ENCODE measurements at places on chromosomes 5 and 9. TPM values are rescaled to one million over a fixed set of nuclear protein-coding genes. Genes with fewer than 3 reads are reported as not detected.

- no peak for DNase-seq
Measured at GRCh38 chr9:35102465-35102768, 514 bp downstream of the STOML2 start.

DNA sequence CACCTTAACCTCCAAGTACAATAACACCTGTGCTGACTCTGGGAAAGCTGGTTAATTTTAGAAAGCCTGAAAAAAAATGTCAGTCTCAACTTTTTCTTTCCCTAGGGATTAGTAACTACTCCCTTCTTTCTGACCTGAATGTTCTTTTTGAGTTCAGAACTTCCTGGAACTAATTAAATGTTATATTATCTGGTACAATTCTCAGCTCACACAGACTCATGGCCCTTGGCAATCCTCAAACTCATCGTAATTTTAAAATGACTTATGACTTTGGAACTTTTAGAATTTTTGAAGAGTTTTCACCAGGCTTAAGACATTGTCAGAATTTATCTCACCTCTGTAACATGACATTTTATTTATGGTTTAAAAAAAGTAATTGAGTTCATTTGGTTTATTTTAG, 315.0 kb downstream of the FER start:
- DNase-seq = no peak

DNA sequence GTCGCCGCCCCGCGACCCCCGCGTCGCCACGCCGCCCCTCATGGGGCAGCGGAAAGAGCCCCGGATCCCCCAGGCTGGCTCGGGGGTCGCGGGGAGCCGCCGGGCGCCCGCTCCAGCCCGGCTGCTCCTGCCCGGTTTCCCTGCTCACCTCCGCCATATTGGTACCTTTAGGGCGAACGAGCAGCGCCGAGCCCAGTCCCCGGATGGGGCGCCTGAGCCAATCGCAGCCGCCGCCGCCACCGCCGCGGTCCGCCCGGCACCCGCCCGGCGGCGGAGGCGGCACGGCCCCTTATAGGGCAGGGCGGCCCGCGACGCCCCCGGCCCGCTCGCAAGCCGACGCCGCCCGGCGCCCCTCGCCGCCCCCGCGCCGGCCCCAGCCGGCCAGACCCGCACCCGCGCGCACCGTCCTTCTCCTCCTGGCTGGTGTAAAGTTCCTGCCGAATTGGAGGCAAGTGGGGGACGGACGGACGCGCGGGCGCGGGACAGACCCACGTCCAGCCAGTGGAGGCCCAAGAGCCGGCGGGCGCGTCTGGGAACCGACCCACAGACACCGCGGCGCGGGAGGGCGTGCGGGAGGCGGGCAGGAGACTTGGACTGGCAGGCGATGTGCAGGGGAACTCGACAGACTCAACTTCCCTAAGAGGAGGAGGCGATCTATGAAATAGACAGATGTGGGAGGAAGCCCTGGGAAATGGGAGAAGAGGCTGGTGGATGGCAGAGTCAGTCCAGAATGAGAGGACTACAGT, at the start of gene MIER3:
MIER3 (minus strand) TSS at position 178 of the 746 bp plus-strand sequence; CDS start at position 157, 21 bp downstream.
- peak; percentile 15 for DNase-seq

- DNase-seq = peak; percentile 9
Measured at GRCh38 chr5:174317256-174317894, 271.9 kb downstream of the NSG2 start.

The EQTN gene
- total RNA-seq = not detected
